NCI-H1694 (cell line): ENCODE measurements at places on chromosomes 2 and 18.

- no peak for DNase-seq
These were observed 47.1 kb downstream of the HS1BP3 start for GRCh38 chr2:20603791-20604190.

DNA sequence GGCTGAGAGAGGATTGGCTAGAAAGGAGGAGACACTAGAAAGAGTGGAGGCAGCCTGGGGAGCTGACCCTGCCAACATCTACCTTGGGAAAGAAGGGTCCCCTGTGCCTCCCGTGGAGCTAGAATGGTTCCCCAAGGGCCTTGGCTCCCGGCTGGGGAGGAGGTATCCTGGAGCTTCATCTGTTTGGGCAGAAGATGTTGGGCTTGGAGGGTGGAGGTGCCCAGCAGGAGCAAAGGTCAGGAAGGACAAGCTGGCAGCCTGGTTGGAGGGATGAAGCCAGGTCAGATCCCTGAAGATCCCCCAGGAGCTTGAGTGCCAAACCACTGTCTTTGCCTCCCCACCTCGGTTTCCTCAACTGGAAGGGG lies 2.9 kb downstream of the ATP6V1B1 start:
- no peak for DNase-seq

- DNase-seq = no peak
These were observed 1125.2 kb upstream of the FANCL start for GRCh38 chr2:59366288-59366687.

- no peak for DNase-seq
These were observed 11.3 kb upstream of the CIB4 start for GRCh38 chr2:26652361-26653041.

DNA sequence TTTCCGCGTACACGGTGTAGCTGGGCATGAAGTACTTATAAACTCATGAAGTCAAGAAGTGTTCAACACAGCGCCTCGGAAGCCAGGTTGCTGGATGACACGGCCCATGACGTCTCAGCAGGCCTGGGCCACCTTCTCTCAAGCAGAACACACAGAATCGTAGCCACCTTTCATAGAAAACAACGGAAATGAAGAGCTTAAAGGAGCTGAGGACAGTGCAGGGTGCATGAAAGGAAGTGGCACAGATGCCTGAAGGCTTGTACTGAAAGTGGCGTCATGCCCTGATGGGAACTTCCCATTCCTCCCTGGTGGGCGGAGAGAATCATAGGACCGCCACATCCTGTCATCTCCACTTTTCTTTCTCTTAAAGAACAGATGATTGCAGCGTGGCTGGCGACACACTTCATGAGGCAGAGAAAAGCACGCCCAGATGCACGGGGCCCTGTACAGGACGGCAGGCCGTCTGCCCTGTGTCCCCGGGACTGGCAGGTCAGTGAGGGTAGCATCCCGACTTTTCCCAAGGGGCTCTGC lies 31.1 kb downstream of the HDAC4 start:
- DNase-seq = no peak

- no peak for DNase-seq
These were observed 3.7 kb upstream of the HES6 start for GRCh38 chr2:238243496-238244076.

- DNase-seq = no peak
These were observed 264.4 kb upstream of the SIX2 start for GRCh38 chr2:45273412-45274249.

DNA sequence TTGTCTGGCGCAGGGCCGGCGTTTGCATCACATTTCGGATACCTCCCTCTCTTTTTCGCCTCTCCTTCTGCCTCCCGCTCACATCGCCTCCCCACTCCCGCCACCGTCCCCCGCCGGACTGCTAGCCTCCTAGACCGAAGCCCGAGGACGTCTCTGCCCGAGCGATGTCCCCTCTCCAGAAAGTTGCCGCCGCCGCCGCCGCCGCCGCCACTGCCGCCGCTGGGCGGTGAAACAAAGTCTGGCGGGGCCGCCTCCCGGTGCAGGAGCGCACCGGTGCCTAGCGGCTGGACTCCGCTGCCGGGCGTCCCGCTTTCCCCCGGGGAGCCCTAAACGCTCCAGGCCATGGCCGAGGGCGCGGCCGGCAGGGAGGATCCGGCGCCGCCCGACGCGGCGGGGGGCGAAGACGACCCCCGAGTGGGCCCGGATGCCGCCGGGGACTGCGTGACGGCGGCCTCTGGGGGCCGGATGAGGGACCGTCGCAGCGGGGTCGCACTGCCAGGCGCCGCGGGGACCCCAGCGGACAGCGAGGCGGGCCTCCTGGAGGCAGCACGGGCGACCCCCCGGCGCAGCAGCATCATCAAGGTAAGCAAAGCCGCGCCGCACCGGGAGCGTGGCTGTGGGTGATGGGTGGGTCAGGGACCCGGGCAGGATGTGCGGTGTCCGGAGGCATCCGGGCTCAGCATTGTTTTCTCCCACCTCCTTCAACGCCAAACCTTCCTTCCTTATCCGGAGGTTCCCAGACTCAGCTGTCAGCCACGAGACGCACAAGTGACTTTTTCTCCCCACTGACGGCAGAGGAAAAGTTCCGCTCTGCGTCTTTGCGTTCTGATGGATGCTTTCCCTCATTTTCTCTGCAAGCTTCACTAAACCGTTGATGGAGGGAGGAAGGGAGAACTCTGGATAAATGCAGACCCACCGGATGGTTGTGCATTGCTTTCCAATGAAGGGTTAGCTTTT lies 643 bp downstream of the PLCL1 start:
- no peak for DNase-seq

GRCh38 chr2:17608251-17608650 lies 67.8 kb downstream of the VSNL1 start:
- DNase-seq = no peak

GRCh38 chr2:8754106-8754776 lies 72.4 kb downstream of the ID2 start:
- peak; percentile 95 for DNase-seq

DNA sequence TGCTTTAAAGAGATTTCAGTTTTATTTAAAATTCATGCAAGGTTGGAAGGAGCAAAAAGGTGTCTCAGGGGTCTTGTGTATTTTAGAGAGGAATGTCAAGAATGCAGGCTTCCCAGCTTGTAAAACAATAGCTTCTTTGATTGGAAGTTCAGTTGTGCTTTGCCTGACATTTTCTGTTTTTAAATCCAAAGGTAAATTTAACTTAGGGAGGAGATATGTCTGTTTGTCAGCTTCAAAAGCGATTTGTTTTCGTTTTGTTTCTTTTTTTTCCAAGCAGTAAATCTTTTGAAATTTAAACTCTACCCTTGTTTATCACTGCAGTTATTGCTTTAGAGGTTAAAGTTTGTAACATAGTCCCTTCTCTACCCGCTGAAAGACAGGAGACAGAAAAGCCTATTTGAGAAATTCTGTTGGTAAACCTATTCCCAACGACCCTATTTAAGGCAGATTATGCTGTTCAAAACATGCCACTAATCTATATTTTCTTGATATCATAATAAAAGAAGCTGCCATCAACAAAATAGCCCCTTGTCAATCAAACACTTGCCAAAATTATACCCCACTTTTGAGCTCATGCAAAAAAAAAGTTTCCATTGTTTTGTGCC lies 639.6 kb downstream of the IRS1 start:
- no peak for DNase-seq

- DNase-seq = peak; percentile 47
These were observed 657 bp downstream of the ARL6IP6 start for GRCh38 chr2:152718909-152719645.

DNA sequence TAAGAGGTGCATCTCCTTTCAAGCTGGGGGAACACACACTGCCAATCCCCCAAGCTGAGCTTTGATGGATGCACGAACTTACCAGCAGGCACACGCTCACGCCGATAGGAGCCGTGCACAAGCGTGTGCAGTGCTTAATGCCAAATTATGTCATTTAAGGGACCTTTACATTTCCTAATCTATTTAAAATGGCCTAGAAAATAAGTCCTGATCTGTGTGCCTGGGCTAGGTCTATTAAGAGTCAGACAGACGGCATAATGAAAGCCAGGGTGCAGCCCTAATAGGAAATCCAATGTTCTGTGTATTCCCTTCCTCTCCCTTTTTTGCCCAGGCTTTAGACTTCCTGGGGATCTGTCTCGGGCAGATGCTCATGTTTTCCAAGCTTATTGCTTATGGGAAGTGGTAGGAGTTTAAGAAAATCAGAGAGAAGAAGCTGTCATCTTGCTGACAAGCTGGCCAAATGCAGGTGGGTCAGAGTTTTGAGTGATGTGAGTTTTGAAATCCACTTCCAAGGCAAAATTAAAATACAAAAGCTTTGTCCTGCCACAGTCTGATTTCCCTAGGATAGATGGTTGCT lies 142.6 kb downstream of the MYT1L start:
- peak; percentile 23 for DNase-seq

GRCh38 chr2:54482715-54483114 lies 26.6 kb downstream of the SPTBN1 start:
- DNase-seq = no peak

DNA sequence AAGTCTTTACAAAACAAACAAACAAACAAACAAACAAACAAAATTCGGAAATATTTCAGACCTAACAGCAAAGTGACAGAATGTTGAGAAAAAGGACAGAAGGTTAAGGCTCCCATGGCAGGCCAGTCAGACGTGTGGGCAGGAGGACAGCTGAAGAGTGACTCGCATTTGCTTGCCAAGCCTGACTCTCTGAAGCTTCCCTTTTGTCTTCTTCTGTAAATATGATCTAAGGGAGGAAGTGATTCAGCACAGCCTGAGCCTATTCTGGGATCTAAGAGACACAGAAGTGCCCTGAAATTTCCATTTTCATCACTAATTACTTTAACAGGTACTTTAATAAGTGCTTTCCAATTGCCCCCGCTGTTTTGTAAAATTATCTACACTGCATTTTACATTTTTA lies 134.0 kb upstream of the LYPD1 start:
- DNase-seq = no peak

GRCh38 chr2:239225871-239226561 lies 174.8 kb downstream of the HDAC4 start:
- no peak for DNase-seq

DNA sequence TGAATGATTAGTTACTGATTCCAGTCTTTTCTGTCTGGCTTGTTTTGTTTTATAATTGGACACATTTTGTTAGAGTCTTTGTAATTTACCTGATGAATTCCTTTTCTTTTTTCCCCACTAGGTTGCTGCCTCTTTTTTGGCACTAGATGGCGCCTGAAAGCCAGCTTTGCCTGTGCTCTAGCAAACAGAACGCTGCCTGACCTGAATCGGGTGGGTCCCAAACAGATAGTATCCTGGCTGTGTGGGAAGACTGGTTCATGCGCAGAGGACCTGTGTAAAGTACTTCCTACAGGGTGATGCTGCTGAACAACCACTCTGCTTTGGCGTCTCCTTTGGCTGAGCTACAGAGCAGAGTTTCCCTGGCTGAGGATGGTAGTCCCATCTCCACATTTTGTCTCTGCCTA lies 288.2 kb downstream of the IKZF2 start:
- DNase-seq = peak; percentile 48

DNA sequence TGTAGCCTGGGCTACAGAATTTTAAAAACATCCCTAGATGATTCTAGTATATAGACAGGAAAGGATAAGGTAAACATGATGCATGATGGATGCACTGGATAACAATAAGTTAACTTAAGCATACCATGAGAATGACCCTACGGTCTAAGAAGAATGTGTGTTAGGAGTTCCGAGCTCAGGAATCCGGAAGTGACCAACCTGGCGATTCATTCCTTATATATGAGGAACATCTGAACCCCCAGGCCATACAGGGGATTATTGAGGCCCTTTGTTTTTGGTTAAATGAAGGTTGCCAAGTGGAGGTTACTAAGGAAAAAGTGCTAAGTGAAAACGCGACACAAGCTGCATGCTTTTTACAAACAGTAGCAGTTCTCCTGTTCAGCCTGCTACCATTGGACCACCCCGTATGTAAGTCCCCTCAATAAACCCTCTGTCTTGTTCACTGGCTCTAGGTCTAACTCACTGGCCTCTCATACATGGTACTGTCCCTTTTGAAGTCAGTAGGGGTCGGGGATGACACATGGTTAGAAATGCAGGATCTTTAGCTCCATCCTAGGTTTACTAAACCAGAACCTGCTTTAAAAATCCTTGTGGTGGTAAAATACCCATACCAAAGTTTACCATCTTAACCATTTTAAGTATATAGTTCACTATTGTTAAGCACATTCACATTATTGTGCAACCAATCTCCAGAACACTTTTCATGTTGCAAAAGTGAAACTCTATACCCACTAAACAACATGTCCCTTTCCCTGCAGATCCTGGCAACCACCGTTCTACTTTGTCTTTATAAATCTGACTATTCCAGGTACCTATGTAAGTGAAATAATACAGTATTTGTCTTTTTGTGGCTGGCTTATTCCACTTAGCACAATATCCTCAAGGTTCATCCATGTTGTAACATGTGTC lies 111.0 kb upstream of the MAP4K3 start:
- DNase-seq = no peak

GRCh38 chr18:10003281-10003680 lies 89.5 kb downstream of the VAPA start:
- no peak for DNase-seq

GRCh38 chr18:55256226-55256928 lies 297.1 kb upstream of the CCDC68 start:
- DNase-seq = no peak

GRCh38 chr2:234683950-234684349 lies 187.1 kb upstream of the ARL4C start:
- DNase-seq = no peak

- no peak for DNase-seq
These were observed 33.7 kb upstream of the ACVR2A start for GRCh38 chr2:147810883-147811765.

GRCh38 chr2:8241317-8241716 lies 440.5 kb upstream of the ID2 start:
- no peak for DNase-seq

DNA sequence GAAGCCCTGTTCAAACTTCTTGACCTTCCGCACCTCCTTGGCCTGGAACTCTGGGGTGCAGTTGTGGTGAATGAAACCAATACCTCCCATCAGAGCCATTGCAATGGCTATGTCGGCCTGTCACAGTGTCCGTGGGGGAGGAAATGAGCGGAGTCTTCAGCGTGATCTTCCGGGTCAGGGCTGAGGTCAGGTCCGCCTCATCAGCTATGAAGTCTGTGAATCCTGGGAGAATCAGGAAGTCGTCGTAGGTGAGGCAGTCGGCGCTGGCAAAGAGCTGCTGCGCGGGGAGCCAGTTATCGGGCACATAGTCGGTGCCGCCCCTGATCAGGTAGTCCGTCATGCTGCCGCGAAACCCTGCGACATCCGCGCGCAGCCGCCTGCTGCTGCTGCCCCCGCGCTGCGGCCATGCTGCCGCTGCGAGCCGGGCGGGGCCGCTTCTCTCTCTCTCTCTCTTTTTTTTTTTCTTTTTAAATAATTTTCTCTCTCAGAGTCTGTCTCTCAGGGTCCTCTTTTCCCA lies 154.1 kb upstream of the ZSWIM2 start:
- DNase-seq = no peak

DNA sequence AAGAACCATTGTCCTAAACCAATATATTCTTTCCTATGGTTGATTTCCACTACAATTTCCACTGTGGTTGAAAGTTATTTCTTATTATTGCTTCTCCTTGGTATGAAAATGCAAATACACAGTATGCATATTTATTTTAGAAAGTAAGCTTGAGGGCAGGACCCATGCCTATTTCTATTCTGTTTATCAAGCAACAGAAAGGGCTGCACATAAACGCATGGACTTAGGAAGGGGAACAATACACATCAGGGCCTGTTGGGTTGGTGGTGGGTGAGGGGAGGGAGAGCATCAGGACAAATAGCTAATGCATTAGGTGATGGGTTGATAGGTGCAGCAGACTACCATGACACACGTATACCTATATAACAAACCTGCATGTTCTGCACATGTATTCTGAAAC lies 20.7 kb downstream of the SLC4A3 start:
- no peak for DNase-seq

GRCh38 chr2:11123856-11124759 lies 31.2 kb upstream of the SLC66A3 start:
- DNase-seq = peak; percentile 91

- no peak for DNase-seq
These were observed 1441.9 kb upstream of the ZEB2 start for GRCh38 chr2:145961846-145962245.
